Kidney tubule cell (primary cell): ENCODE measurements at places on chromosomes 4 and X.

DNA sequence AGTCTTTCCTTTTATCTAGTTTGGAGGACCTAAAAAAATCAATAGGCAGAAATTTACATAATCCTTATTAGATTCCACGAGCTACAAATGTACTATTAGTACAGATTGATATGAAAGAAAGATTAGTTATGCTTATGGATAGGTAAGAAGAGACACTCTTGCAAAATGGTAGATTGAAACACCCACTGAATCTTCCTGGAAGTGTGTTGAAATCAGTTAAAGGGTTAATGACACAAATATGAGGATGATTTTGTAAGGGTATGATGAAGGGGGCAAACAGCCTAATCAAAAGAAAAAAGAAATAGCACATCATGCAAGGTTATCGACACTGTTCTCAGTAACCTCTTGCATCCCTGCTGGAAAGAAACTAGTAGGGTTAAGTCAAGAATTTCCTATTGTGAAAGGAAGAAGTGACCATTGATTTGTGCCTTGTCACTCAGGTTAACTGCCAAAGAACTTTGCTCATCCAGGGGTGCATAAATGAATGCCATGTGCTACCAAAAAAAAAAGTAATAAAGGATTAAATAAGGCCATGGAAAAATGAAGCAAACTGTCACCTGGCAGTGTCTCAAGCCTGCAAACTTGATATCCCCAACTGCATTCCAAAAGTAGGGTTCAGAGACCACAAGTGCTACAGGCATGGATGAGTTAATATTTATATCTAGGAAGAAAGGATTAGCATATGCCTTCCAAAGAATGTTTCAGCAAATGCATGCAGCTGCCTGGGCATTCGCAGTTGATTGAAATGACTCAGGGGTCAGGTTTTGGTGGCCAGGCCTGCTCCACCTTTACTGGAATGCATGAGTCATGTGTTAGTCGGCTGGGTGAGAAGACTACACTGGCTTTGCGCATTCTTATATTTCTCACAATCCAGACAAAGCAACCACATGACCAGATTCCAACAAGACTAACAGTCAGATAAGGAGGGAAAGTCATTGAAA is 78.3 kb upstream of the ATXN3L start:
- DNase-seq, result peak; percentile 100

DNA sequence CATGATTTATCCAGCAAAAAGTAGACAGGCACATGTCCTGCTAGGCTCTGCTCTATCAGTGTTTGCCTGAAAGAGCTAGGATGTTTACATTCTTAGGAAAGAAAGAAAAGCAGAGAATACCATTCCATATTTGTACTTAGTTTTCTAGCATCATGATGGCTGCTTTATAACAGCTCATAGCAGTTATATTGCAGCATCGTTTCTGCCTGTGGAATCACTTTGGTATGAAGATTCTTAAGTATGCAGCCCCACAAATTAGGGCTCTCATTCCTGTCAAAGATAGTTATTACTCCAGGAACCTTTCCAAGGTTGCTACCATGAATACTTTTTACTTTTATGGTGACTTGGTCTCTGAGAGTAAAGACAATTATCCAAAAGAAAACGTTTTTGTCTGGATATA is 119.0 kb upstream of the MYOZ2 start:
- DNase-seq, result no peak

DNA sequence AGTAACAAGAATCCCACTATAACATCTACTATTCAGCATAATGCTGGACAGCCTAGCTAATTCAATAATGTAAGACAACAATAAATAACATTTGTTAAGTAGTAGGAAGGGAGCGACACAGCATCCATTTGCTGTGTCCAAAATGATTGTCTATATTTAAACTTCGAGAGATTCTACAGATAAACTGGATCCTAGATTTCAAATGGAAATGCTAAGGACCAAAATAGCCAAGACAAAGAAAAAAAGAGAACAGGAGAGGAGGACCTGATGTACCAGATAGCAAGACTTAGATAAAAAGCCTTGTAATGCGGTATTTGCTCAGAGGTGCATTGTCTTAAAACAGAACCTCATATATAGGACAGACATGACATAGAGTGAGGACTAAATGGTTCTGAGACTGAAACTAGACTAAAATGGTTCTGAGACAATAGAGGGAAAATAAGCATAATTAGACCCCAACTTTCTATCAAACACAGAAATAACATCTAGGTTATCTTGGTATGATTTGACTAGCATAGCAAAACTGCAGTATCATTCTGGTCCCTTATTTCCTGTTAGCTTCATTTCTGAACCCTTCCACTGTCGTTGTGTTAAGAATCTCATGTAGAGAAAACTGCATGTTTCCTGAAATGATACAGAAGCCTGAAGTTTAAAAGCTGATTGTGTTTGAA is 3.8 kb downstream of the HPGDS start:
- no peak for DNase-seq

DNA sequence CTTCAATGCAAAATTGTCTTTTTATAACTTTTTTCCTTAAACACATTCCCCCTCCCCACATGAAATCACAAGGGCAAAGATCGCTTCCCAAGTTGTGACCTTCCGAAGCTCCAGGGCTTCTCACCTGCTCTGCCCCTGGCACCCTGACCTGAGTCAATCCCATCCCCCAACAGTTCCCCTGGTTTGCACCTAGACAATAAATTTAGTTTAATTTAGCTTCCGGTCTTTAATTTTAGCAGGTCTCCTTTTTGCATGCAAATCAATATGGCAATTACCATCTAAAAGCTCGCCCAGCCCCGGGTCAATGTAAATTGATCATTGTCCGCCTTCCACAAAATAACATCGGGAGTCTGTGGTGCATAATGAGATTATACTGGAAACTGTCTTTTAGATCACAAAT is 6.8 kb downstream of the BCOR start:
- DNase-seq, result no peak

GRCh38 chr4:16192631-16193518 is 33.4 kb downstream of the TAPT1 start:
- DNase-seq, result no peak

GRCh38 chrX:154020536-154021115 is 924 bp upstream of the IRAK1 start:
- no peak for DNase-seq

GRCh38 chr4:180456928-180457327 is 1786.3 kb upstream of the TENM3 start:
- no peak for DNase-seq

- DNase-seq, result no peak
These were observed 148.3 kb upstream of the NHS start for GRCh38 chrX:17226736-17227135.

DNA sequence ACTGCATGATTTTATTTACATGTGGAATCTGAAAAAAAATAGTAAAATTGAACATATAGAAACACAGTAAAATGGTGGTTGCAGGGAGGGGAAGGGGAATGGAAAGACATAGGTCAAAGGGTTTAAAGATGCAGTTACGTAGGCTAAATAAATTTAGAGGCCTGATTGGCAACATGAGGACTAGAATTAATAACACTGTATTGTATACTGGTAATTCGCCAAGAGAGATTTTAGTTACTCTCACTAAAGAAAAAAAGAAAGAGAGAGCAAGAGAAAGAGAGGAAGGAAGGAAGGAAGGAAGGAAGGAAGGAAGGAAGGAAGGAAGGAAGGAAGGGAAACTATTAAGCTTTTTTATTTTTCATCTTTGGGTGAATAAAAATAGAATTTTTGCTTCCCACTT is 488.1 kb downstream of the PCDH10 start:
- DNase-seq, result no peak

DNA sequence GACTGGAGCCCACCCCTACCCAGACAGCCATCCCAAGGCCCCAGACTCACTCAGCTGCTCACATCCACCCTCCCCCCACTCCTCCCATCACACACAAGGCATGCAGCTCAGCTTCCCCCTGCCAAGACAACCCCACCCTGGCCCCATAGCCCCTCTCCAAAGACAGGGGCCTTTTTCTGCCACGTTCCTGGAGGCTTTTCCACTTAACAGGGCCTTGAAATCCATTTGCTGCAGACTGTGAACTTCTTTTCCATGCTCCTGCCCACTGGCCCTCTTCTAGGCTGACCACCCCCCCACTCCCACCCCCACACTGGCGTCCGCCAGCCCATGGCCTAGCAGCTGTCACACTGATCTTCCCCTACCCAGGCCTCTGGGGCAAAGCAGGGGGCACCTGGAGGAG is 76.0 kb downstream of the PJA1 start:
- DNase-seq, result no peak

- peak; percentile 90 for DNase-seq
These were observed 21.0 kb downstream of the SAT1 start for GRCh38 chrX:23803931-23804381.

GRCh38 chr4:89134775-89135319 is 23.5 kb downstream of the TIGD2 start:
- DNase-seq, result peak; percentile 81

- DNase-seq, result peak; percentile 53
These were observed 24.1 kb downstream of the CXCL8 start for GRCh38 chr4:73764513-73764912.

DNA sequence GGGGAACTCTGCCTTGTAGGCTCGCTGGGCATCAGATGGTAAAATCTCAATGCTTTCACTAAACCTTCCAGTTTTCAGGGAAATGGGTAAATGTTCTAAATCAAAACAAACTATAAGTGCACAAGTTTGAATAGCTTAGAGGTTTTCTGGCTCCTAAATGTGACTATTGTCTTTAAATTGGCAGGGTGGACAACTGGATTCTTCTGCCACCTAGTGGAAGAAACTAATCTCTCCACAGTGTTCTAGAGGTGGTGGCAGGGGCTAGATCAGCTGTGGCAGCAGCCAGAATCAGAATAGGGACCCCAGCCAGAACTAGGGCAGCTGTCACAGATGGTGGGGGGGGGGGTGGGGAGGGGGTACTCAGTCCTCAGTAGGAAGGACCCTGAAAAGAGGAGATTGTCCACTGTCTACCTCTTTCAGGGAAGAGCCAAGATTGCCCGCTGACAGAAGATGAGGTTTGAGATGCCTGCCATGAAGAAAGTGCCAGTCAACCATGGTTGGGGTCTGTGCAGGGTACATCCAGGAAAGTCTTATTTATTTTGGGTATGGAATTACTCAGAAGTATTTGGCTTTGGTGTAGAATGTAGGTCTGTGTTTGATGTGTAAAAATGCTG is 201.4 kb downstream of the CCNG2 start:
- DNase-seq, result peak; percentile 50

- DNase-seq, result peak; percentile 85
These were observed 127.1 kb downstream of the KLHL13 start for GRCh38 chrX:117989512-117989911.
